ENCODE measurements at places on chromosomes 3 and 15. TPM values are rescaled to one million over a fixed set of nuclear protein-coding genes. Genes with fewer than 3 reads are reported as not detected.

SOX14 gene
- not detected for total RNA-seq

XYLB gene
- 4.1 TPM for total RNA-seq

GRCh38 chr3:138338244-138338643 lies 8.6 kb upstream of the NME9 start:
- no peaks in the 10 kb centered on the region for H3K27me3 ChIP-seq
- no peaks in the 10 kb centered on the region for H3K4me1 ChIP-seq
- no peak overlapping the region for H3K27ac ChIP-seq
- H3K36me3 ChIP-seq = no peaks in the 10 kb centered on the region

DNA sequence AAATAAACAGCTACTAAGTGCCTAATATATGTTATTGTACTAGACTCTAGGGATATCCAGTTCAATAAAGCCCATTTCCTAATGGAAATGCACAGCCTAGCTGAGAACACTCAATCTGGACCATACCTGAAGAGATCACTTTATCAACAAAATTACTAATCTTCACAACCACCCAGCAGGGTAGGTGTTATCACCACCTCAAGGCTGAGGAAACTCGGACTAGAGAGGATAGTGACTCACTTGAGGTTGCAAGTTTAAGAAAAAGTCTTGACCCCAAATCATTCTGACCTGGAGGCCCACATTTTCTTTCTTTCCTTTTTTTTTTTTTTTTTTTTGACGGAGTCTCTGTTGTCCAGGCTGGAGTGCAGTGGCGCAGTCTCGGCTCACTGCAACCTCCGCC lies 3.1 kb upstream of the FMN1 start:
- DNase-seq = no peak
- peaks cover 25% of the 10 kb centered on the region for H3K27me3 ChIP-seq
- H3K4me3 ChIP-seq = no peak overlapping the region
- no peak overlapping the region for H3K27ac ChIP-seq
- peaks cover 10% of the 10 kb centered on the region for H3K4me1 ChIP-seq

ISL2 gene
- 2.8 TPM for total RNA-seq

TYRO3 gene
- 7.5 TPM for total RNA-seq

- no peaks in the 10 kb centered on the region for H3K36me3 ChIP-seq
- H3K27me3 ChIP-seq = no peaks in the 10 kb centered on the region
- peak overlapping the region; percentile 34 for H3K27ac ChIP-seq
- peak overlapping the region; percentile 73 for H3K4me3 ChIP-seq
- DNase-seq = peak; percentile 47
- H3K4me1 ChIP-seq = no peaks in the 10 kb centered on the region
Observed at GRCh38 chr3:119580067-119580760, 922 bp downstream of the ADPRH start.

SLC12A6 gene
- total RNA-seq = 19.2 TPM

- no peaks in the 10 kb centered on the region for H3K36me3 ChIP-seq
- no peak overlapping the region for H3K4me3 ChIP-seq
- no peaks in the 10 kb centered on the region for H3K27me3 ChIP-seq
- H3K4me1 ChIP-seq = peaks cover 7% of the 10 kb centered on the region
- H3K27ac ChIP-seq = no peak overlapping the region
Observed at GRCh38 chr15:63114465-63114864, 7.2 kb upstream of the LACTB start.

SCN11A gene
- not detected for total RNA-seq

Measured in GM23248 (cell line).